ENCODE measurements at places on chromosomes 7 and 10.

- DNase-seq, result no peak
Measured at GRCh38 chr10:96922978-96923948, 91.2 kb downstream of the LCOR start.

GRCh38 chr7:122311734-122312450 is 7.3 kb upstream of the FEZF1 start:
- DNase-seq, result no peak

DNA sequence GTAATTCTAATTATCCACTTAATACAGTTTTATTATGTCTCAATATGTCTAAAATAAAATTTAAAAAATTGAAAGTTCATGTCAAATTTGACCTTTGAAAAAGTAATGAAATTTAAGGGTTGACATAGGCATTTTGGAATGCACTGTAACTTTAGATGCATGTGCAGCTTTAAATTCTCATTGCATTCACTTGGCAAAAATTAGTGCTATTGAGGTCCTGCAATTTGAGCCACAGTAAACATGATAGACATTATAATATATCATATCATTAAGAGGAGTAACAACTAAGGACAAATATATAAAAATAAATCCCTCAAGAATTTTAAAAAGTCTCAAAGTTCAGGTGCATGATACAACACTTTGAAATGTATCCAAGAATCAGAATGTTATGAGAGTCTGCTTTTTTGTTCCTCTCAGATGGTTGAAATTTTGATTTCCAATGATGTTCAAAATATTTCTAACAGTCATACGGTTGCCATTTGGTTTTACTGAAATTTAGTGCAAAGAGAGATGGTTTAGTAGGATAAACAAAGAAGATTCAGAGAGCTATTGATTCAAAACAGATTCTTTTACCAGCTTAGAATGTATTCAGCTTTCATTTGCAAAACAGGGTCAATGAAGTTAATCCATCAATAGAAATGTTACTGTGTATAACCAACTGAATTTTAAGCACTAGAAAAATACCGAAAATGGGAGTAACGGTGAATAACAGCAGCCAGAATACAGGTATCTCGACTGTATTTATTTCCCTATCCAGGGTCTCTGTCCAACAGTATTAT is 71.8 kb downstream of the SEMA3A start:
- DNase-seq, result no peak

DNA sequence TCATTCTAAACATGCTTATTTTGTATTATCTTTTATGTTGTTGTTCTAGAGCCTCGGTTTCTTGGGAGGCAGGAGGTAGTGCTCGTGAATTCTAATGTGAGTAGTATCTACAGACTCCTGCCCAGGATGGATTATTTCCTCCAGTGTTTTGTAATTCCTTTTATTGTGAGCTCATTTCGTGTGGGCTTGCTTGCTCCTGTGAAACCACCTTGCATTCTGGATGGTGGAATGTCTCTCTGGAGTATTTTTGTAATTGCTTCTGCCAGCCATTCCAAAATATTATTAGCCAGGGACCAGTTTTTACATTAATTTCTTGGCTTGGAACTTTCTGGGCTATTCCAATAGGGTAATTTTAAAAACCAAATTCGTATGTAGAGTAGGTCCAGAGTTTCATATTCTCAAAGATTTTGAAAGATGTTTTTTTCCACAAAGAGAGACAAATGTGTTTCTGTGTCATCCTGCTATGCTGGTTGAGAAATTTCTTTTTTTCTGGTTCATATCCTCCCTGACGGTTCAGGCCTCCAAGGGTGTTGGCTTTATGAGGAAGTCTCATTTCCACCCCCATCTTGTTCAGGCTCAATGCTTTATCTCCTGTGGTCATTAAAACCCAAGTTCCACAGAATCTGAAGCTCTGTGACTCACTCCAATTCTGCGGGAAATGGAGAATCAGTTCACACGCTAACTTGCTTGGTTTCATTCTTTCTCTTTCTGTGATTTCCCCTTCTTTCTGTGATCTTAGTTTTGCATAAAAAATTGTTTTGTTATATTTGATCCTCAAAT is 41.7 kb upstream of the CALD1 start:
- no peak for DNase-seq

Data from T follicular helper cell (primary cell).